ENCODE measurements at places on chromosomes 6 and 20. TPM values are rescaled to one million over a fixed set of nuclear protein-coding genes. Genes with fewer than 3 reads are reported as not detected.

Gene RGL2
- total RNA-seq, result 56.0 TPM

- no peak for DNase-seq
These were observed 48.5 kb downstream of the MYH7B start for GRCh38 chr20:35004051-35004725.

Gene SLC35F1
- total RNA-seq, result 41.4 TPM

Gene MUC22
- not detected for total RNA-seq

Gene TTBK1
- 5.1 TPM for total RNA-seq

DNA sequence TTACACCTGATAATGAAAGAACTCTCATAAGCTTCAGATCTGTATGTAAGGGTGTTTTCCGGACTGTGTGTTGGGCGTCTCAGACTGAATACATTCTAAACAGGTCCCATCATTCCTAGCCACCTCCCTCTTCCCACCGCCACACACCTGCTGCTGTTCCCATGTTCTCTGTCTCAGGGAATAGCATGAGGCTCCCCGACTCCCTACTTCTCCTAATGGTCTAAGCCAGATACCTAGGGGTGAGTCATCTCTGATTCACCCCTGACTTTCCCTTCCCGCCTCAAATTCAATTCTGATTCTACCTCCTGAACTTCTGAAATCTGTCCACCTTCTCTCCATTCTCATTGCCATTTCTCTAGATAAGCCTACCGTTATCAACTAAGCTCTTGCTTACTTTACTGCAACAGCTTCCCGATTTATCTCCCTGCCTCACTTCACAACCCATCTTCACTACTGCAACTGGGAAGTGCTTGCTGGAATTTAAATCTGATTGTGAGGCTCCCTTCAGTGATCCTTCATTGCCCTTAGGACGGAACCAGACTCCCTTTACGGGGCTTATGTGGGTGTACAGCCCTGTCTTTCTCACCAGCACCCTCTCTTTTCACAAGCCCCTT lies 1.6 kb downstream of the TMEM14A start:
- no peak for DNase-seq

DNA sequence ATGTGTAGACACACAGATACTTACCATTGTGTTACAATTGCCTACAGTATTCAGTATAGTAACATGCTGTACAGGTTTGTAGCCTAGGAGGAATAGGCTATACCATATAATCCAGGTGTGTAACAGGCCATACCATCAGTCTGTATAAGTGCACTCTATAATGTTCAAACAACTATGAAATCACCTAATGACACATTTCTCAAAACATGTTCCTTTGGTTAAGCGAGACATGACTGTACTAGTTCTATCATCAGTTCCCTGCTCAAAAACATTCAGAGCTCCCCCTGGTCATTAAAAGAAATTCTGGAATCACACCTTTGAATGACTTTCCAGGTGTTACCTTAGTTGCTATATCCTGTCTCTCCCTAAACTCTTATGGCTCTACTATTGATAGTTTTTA lies 70.4 kb upstream of the SLC2A12 start:
- DNase-seq, result no peak

DNA sequence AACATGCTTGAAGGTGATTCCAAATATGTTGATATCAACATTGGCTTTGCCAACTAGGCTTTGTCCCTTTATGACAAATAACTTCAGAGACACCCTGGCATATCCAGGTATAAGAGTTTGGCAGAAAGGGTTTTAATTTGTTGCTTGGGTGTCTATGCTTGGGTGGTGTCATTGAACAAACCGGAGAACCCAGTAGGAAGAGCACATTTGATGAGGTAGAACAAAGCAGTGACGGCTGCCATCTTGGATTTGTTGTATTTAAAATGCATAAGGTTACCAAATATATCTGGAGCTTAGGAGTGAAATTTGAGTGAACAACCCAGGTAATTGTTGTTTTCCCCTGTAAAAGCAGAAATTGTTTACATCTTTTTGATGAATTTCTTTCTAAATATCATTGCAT lies 503.7 kb upstream of the JARID2 start:
- no peak for DNase-seq

- peak; percentile 15 for DNase-seq
These were observed 595 bp downstream of the EYA2 start for GRCh38 chr20:46894971-46895905.

DNA sequence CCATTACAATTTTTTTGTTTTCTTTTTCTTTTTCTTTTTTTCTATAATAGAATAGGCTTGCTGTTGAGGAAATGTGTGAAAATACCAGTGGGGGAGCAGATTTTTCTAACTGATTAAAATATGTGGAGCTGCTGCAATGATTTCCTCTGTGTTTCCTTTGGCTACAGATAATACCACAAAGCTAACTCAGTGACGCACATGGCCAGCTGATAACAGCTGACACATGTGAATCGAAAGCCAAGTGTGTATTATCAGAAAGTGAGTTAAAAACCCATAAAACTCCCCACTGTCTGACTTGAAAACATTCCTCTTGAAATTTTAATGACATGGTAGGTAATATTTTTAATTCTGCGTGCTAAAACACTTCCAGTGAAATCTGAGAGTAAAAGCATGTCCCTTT lies 70.8 kb upstream of the AHI1 start:
- no peak for DNase-seq

DNA sequence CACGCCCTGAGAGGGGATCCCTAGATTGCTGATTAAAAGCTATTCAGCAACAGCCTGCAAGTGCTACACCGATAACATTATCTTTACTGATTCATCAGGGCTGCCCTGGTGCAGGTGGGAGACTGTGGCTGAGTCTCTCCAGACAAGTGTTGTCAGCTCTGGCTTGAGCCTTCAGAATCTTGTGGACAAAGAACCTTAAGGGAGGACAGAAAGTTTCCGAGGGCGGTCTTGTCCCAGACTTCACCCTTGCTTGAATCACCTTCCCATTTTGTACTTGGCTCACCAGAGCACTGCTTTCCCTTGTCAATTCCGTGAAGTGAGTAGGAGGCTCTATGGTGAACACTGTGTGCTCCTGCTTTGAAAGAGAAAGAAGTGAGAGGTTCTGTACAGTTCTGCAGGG lies 88.6 kb upstream of the PCSK2 start:
- DNase-seq, result no peak
